ENCODE measurements at places on chromosomes 7 and 10.

DNA sequence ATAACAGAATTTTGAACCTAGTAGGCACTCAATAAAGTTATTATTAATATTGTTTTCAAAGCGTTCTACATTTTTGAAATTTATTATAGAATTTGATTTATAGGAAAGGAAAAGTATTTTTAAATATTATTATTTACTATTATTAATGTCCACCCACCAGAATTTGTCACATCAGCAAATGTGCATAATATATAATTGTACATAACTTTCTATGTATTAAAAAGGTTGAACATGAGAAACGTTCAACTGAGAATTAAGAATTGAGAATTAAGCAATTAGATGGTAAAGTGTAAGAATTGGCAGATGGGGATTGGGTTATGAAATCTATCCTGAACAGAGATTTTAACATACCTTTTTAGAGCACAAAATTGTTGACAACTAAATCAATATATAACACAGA is 129.8 kb downstream of the PTN start:
- no peak for DNase-seq

DNA sequence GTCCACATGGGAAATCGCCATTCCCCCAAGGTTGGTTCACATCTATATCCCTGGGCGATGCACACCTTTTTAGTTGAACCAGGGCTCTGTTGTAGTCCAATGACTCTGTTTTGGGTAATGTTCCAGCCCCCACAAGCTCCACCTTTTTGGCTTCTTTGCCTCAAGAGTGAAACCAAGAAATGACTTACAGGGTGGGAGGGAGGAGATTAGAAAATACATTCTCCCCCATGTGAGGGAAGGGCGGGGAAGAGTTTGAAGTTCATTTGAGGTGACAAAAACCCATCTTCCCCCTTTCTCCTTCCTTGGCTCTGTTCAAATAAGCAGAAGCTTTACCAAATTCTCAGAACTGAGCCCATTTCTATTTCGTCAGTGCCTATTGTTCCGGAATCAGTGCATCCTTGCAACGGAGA is 82.8 kb downstream of the GATA3 start:
- DNase-seq: peak; percentile 13

- DNase-seq: no peak
Observed at GRCh38 chr7:115779561-115779960, 251.0 kb downstream of the TFEC start.

DNA sequence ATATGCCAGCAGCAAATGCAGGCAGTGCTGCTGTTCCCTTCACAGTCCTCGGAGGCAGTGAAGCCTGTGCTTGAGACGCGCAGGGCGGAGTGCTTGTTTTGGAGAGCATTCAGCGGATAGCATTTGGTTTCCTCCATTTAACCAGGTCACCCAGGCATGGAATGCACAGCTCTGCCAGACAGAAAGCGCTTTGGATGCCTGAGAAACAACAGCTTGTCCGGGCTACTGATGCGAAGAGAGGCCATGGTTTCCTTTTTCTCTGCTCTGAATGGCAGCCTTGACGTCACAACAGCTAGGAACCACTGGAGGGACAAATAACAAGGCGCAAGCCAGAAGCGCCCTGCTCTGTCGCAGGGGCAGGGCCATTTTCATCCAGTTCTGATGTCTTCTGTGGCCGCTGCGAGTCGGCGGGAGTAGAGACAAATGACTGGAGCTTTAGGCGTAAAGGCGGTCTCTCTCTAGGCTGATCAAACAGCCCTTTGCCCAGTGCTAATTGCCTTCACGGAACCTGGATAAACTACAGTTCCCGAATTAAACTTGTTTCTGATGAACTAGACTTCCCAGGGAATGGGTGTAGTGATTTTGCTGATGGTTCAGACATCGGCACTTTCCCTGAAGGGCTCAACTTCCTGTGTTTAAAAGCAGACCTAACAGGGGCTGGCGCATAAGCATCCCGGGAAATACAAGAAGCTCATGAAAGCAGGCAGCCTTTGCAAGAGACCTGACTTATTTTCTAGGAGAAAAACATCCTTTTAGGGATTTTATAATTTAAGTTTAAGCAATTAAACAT is 187.6 kb upstream of the KLF14 start:
- DNase-seq: no peak

- DNase-seq: no peak
Observed at GRCh38 chr10:120732067-120732466, 119.1 kb upstream of the WDR11 start.

DNA sequence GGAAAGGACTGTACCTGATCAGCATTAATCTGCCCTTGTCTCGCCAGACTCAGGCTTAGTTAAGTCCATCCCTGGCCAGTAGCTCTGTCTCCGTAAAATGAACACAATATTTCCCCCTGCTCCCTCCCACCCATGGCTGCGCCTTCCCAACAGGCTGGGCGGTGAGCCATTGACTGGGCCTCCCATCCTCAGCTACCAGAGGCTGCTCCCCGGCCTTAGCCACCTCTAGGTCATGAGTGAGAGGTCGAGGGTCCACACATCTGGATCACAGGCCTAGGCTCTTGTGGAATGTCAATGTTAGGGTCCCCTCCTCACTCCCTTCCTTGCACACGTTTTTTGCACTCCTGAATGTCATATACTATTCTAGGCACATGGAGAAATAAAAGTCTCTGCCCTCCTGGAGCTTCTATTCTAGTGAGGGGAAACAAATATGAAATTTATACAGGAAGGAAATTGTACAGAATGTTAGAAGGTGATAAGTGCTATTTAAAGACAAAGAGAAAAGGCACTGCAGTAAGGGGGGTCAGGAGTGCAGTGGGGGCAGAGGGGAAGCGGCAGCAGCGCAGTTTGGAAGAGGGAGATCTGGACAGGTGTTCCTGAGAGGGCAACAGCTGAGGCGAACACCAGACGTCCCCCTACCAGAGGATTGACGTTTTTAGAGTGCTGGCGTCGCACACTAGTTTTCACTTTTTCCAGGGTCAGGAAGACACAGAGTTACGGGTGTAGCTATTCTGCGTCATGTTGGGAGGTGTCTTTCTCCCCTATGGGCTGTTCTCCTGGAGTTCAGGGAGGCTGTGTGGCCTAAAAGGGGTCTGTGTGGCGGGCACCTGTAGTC is 17.2 kb upstream of the EIF5AL1 start:
- DNase-seq: no peak

Measured in activated CD4-positive, alpha-beta T cell treated with anti-CD3 and anti-CD28 coated beads, Interleukin-2, amount 50 U/mL, for 1 hour (primary cell).